Right lobe of liver (tissue), 6 donors: ENCODE measurements at places on chromosomes 3 and 15.
A peak's percentile ranks its signal among the peaks of the same experiment; 100 is the strongest.

GRCh38 chr3:65992106-65992505 lies 46.6 kb downstream of the MAGI1 start:
- no peak for DNase-seq

- peak; percentile 63 for DNase-seq
Observed at GRCh38 chr3:9898467-9899241, 4.0 kb upstream of the IL17RE start.

DNA sequence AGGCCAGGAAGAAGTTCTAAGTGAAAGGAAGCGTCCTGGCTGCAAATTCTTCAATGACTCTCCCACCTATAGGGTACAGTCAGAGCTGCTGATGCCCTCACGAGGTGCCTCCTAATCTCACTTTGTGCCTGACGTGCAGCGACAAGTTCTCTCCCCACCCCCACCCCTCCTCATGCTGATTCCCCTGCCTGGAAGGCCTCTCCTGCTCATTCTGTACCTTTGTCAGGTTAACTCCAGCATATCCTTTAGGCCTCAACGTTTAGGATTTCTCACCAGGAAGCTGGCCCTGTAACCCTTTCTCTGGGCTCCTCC lies 25.0 kb downstream of the SLC12A8 start:
- no peak for DNase-seq

DNA sequence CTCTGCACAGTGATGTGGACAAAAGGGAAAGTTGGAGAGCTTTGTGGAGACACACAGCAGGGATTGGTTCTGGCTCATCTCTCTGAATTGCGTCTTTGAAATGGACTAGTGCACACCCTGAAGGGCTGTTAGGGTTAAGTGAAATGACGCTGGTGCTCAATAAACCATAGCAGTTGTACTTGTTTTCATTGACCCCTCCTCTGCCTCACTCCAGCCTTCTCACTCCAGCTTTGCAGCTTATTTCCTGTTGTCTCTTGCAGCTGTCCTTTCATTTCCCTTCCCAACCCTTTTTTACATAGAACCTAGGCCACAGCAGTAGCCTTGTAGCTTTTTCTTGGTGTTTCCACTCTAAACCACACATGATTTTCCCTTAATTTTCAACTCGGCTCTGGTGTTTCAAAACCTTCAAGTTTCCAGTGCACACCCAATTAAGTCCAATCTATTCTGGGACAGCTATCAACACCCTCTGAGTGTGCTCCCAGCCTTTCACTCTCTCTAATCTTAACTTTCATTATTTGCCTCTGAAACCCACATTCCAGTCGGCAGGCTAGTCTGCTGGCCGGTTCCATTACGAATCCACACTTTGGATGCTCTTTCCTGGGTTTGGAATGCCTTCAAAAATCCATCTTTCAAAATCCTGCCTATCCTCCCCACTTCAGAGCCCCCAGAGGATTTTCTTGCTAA lies 6.4 kb downstream of the C3orf52 start:
- no peak for DNase-seq

- DNase-seq, result no peak
Observed at GRCh38 chr3:37107846-37108245, 66.5 kb downstream of the LRRFIP2 start.

- DNase-seq, result no peak
Observed at GRCh38 chr3:13477943-13478342, 2.2 kb upstream of the HDAC11 start.

- DNase-seq, result no peak
Observed at GRCh38 chr15:48046813-48047438, 73.9 kb upstream of the SLC24A5 start.

- no peak for DNase-seq
Observed at GRCh38 chr3:71438904-71439303, 144.6 kb downstream of the FOXP1 start.

- DNase-seq, result no peak
Observed at GRCh38 chr15:68536331-68537095, 42.3 kb upstream of the CORO2B start.

- no peak for DNase-seq
Observed at GRCh38 chr3:142536519-142536918, 42.0 kb downstream of the ATR start.

- no peak for DNase-seq
Observed at GRCh38 chr15:87033056-87033455, 953.4 kb downstream of the AGBL1 start.

DNA sequence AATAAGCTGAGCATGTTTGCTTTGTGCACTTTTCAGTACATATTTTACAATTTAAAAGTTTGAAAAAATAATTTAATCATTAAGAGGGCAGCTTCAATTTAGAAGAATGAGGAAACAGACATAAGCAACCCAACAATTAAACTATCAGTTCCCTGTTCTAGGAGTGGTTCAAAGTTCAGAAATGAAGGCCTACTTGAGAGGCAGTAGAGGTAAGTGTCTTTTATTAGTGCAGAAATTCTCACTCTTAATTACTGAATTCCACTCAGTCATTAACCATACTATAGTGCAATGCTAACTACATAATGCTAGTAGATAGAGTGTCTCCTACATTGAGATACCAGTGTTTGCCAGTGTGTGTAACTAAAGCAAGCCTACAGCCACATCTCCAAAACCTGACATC lies 73.1 kb downstream of the TNIK start:
- no peak for DNase-seq

- no peak for DNase-seq
Observed at GRCh38 chr3:133296981-133297380, 102.9 kb upstream of the BFSP2 start.

- no peak for DNase-seq
Observed at GRCh38 chr15:38758043-38758442, 193.4 kb upstream of the RASGRP1 start.

- DNase-seq, result no peak
Observed at GRCh38 chr3:145900056-145900829, 260.7 kb downstream of the PLOD2 start.

- DNase-seq, result no peak
Observed at GRCh38 chr3:82084824-82085223, 323.4 kb upstream of the GBE1 start.

DNA sequence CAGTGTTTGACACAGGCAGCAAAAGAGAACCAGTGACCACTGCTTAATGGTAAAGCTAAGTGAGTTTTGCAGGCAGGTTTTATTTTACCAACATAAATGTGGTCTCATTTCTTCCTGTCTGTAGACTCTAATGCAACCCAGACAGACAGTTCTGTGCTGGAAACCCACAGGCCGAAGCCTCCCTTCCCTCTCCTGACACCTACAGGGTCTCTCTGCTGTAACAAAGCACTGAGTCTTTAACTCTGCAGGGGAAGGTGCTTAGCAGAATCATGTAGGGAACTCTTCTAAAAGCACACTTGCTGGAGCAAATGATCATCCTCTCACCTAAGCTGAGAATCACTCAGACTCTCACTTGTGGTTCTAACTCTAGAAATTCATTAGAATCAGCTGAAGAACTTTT lies 200.3 kb downstream of the KBTBD8 start:
- DNase-seq, result no peak

- DNase-seq, result no peak
Observed at GRCh38 chr3:53828581-53828980, 17.6 kb downstream of the CHDH start.

- no peak for DNase-seq
Observed at GRCh38 chr3:194350726-194351071, 429 bp downstream of the CPN2 start.

DNA sequence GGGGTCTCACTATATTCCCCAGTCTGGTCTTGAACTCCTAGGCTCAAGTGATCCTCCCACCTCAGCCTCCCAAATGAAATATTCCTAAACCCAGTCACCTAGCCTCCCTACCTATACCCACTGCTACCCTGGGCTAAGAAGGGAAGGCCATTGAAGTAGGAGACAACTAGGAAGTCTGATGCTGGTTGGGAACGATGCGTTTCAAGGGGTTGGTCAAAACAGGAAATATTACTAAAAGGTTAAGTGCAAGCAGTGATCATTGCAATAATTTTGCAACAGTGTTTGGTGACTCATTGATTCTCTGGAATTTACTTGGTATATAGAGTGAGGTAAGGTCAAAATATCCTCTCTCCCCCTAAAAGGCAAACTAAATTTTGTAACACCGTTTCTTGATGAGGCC lies 4.6 kb upstream of the UQCRC1 start:
- DNase-seq, result no peak

DNA sequence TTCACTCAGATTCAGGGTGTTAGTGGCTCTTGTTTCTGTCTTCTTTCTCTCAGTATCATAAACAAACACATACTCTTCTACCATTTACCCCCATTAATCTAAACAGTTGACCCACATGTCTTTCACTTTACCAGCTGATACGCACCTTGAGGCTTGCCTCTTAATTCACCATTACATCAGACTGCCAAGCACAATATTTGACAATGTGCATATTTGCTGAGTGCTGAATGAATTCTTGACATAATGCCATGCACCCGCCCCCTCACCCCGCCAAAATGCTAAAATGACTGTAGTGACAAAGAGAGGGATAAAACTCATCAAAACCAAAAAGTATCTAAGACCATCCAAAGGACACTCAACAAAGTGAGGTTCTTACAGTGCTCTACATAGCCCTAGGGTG lies 57.4 kb downstream of the NGLY1 start:
- DNase-seq, result no peak

- DNase-seq, result no peak
Observed at GRCh38 chr15:68425428-68426060, 6.4 kb downstream of the ITGA11 start.

DNA sequence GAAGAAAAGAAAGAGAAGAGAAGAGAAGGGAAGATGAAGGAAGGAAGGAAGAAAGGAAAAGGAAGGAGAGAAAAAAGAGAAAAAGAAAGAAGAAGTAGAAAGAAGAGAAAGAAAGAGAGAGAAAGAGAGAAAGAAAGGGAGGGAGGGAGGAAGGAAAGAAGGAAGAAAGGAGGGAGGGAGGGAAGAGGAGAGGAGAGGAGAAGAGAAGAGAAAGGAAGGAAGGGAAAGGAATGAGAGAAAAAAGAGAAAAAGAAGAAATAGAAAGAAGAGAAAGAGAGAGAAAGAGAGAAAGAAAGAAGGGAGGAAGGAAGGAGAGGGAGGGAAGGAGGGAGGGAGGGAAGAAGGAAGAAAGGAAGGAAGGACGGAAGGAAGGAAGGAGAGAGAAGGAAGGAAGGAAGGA lies 217.9 kb upstream of the POU1F1 start:
- no peak for DNase-seq

DNA sequence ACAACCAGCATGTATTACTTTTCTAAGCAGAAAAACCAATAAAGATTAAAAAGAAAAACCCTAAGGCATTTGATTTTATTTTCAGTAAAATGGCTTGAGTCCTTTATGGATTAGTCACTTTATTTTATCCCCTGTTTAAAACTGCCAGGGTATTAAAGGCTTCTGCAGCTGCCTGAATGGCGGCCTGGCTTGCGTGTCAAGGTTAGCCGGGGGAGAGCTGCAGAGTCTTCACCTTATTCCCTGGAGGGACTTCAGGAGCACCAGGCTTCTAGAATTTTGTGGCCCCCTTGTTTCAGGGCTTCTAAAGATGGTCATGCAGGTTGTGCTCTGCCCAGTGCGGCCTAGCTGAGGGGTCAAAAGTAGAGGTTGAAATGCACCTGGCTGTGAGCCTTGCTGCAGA lies 58.0 kb upstream of the ICE2 start:
- DNase-seq, result no peak

DNA sequence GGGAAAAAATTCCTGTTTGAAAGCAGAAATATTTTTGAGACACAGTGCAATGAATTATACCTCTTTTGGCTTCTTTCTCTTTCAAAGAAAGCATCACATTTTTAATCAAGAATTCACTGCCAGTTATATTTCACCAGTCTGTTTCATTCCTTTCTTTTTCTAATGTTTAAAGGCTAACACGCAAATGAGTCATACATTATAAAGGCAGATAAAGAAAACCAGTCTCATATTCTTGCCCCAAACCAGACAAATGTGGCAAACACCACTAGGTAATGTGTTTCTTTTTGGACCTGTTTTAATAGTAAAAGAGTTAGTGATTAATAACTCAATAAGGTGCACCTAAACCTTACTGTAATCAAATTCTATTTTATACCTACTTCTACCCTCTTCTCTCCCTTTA lies 83.8 kb downstream of the PLOD2 start:
- DNase-seq, result no peak

GRCh38 chr3:105715372-105715771 lies 153.4 kb downstream of the CBLB start:
- DNase-seq, result no peak

DNA sequence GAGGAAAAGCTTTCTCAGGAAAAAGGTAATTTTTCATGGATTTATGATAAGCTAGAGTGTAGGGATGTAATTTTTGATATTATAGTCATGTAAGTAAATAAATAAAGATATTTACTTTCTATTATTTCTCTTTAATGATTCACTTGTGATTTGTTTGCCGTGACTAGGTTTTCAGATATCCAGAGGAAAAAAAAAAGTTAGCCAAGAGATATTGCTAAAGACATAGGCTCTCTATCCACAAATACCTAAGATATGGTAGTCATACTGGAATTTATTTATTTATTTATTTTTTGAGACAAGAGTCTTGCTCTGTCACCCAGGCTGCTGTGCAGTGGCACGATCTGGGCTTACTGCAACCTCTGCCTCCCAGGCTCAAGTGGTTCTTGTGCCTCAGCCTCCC lies 59.9 kb downstream of the AP4E1 start:
- no peak for DNase-seq

DNA sequence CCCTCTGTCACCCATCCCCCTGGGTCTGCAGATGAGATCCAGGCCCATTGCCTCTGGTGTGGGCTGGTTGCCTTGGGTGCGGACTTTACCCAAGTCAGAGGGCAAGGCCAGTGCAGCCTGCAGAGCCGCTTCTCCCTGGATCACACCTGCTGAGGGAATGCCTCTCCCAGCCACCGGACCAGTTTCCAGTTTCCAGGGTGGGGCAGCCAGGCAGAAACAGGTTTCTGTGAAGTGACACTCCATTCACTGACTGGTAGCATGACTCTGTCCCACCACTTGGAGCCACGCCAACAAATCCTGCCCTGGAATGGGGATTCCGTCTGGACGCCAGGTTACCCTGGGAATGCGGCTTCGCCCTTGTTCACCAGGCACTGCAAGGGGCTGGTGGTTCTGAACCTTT lies 30.0 kb downstream of the PAQR5 start:
- no peak for DNase-seq

GRCh38 chr3:76826861-76827260 lies 213.0 kb upstream of the ROBO2 start:
- no peak for DNase-seq

GRCh38 chr3:141349711-141350110 lies 18.6 kb upstream of the ZBTB38 start:
- DNase-seq, result no peak

GRCh38 chr3:44989636-44990373 lies 13.8 kb downstream of the EXOSC7 start:
- no peak for DNase-seq

GRCh38 chr3:117865338-117865737 lies 1155.8 kb downstream of the TUSC7 start:
- no peak for DNase-seq

DNA sequence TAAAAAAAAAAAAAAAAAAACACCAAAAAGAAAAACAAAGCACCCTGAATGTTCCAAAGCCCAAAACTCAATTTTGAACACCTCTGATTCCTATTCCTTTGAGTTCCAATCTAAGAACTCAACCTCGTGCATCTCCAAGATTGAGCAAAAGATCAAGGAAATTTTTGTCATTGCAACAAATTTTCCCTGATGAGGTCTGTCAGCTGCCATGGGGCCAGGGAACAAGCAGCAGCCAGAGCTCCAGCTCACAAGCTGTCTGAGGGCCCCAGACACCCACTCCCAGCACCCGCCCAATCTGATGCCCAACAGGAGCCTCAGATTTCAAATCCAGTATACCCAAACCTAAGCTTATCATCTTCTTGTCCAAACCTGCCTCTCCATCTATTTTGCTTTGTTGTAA lies 87.6 kb upstream of the ACP3 start:
- no peak for DNase-seq

GRCh38 chr3:11140030-11140712 lies 14.1 kb upstream of the HRH1 start:
- no peak for DNase-seq

- no peak for DNase-seq
Observed at GRCh38 chr3:12165909-12166308, 7.2 kb upstream of the TIMP4 start.
